ENCODE measurements at places on chromosomes 3 and 15.

GRCh38 chr3:54888873-54889272, 39.0 kb downstream of the LRTM1 start:
- no peak for DNase-seq

- DNase-seq = no peak
Measured at GRCh38 chr15:45616901-45617323, 17.9 kb upstream of the SQOR start.

DNA sequence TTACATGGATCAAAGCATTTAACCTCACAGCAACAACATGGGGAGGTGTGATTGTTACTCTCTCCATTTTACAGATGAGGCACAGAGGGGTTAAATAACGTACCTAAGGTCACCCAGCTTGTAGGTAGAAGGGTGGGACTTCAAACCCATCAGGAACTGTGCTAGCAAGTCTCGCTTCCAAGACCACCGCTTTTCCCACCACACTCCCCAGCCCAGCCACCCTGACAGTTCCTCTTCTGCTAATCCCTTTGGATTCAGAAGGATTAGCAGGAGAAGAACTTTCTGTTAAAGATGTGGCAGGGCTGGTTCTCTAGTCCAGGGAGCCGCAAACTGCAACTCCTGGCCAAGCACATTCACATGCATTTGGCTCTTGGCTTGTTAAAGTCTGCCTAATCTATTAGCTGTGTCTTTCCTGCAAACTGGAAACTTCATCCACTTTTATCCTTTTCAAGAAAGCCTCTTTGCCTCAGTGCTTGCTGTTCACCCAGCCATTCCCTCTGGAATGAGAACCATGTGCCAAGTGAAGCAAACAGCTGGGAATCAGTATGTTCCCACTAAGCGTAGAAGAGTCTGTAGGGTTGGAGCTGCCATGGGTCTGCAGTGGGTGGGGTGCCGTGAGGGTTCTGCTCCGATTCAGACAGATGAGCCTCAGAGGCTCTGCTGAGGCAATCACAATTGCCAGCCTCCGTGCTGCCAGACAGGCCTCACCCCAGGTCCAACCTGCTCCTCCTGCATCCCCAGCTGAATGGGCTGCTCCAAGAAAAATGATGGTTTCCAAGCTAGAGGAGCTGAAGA, 44.6 kb downstream of the POMGNT2 start:
- no peak for DNase-seq

GRCh38 chr15:57591237-57591821, 375 bp upstream of the MYZAP start:
- DNase-seq = no peak

- no peak for DNase-seq
Measured at GRCh38 chr3:8617921-8618320, 26.7 kb downstream of the SSUH2 start.

DNA sequence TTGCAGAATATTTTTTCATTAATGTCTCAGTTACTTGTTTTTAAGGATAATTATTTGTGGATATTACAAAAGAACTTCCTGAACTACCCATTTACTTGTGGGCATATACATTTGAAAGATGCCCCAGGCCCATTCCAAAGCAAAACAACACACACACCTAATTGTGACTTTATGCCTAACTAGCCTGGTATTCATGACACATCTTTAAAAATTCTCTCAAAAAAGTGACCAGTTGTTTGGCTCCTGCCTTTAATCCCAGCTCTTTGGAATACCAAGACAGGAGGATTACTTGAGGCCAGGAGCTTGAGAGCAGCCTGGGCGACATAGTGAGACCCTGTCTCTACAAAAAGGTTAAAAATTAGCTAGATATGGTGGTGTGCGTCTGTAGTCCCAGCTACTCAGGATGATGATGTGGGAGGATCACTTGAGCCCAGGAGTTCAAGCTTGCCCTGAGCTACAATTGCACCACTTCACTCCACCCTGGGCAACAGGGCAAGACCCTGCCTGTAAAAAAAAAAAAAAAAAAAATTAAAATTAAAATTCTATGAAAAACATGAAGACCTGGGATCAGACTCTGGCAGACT, 51.7 kb upstream of the SLC4A7 start:
- DNase-seq = no peak

DNA sequence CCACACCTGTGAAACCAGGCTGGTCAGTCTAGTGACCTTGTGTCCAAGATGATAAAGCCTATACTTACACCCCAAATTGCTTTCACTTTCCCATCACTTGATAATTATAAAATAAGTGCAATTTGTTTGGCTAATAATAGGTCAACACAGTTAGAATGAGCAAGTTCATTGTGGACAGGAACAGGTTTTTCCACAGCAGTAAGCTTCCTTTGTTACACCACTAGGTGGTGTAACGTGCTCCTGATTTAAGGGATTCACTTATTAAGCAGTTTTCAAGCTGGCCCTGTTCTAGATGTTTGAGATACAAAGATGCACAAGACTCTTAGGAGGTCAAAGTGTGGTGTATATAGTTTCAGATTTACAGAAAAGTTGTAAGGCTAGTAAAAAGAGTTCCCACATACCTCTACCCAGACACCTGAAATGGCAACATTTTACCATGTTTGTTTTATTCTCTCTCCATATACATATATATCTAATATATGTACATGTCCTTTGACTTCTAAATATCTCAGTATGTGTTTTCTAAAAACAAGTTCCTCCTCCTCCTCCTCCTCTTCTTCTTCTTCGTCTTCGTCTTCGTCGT, 6.8 kb upstream of the MFSD1 start:
- DNase-seq = no peak

DNA sequence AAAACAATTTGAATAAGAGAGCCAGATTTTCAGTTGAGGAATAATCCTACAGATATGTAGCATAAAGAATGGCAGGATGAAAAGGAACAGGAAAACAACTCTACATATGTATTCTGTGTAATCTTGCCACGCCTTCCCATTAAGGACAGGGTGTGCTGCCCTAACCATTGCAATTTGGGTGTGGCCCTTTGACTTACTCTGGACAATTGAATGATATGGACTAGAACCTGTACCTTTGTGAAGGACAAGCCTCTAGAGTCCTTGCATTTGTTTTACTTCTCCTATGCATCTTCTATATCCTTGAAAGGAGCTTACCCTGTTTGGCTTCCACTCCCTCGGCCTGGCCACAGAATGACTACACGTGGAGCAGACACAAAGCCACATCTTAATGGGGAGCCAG, 1261.6 kb upstream of the GBE1 start:
- DNase-seq = no peak

GRCh38 chr3:178486903-178487302, 49.3 kb upstream of the KCNMB2 start:
- no peak for DNase-seq

DNA sequence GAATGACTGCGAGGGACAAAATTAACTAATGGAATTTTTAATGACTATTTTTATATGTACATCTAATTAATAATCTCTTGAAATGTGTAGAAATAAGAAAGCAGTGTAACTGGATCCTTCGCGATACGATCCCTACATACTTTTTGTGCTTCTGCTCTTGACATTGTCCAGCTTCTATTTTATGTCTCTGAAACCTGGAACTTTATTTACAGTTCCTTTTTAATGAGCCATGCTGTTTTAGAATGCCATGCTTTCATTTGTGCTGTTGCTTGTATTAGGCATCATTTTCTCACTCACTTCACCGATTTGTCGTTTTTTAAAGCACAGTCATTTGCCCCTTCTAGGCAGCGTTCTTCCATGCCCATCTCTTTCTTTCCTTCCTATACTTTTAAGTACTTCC, 301.3 kb downstream of the EDEM1 start:
- DNase-seq = no peak

DNA sequence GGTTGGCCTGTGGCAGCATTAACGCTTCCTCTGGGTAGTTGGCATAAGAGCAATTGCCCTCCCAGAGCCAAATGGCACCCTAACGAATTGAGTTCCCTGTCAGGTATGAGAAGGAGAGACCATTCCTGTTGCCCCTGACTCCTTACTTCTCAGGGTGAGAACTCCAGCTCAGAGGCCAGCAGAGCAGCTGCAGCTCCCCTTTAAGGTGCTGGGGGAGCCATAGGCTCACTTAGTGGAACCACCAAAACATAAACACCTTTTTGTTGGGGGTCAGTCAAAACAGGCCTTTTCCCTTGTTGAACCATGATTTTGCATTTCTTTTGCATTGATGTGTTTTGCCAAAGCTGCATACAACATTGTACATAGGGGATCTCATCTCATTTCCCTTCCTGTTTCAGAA, 28.1 kb upstream of the LHFPL4 start:
- DNase-seq = no peak

GRCh38 chr3:64344721-64345207, 119.5 kb upstream of the PRICKLE2 start:
- DNase-seq = no peak

GRCh38 chr15:42482701-42483100, 8.2 kb downstream of the ZNF106 start:
- DNase-seq = no peak

- DNase-seq = no peak
Measured at GRCh38 chr3:120497818-120498217, 47.0 kb upstream of the FSTL1 start.

GRCh38 chr3:188822411-188822810, 349.4 kb upstream of the TPRG1 start:
- DNase-seq = no peak

- no peak for DNase-seq
Measured at GRCh38 chr3:125280668-125281361, 68.3 kb upstream of the SLC12A8 start.

DNA sequence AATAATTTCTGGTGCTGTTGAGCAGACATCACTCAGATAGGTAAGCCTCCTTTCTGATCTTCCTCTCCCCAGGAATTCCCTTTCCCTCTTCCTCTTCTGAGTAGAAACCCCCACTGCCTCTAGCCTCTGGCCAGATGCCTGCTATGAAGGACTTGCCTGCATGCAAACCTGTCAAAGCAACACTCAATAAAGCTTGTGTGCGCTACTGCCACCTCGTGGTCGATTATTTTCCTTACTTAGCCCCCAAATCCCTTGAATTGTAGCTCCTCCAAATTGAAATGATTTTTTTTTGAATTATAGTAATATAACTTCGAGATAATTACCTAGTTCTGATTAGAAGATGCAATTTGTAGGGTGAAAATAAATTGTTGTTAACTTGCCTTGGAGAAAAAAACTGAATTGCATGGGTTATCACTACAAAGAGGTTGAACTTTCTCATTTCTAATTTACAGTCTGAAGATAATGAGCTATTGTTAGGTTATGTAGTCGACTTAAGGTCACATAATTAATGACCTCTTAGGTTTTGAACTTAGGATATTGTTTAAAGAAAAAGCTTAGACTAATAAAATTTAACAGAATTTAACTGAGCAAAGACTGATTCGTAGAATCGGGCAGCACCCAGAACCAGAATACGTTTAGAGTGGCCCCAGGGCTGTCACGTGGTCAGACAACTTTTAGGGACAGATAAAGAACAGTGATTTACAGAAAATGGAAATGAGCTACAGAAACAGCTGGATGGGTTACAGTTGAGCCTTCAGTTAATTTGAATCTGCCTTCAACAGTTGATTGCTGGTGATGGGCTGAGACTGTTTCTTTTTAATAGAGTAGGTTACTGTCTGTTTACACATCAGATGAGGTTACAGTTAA, 269.3 kb downstream of the ARPP21 start:
- peak; percentile 12 for DNase-seq

- no peak for DNase-seq
Measured at GRCh38 chr15:48625126-48625525, 20.4 kb downstream of the FBN1 start.

GRCh38 chr15:33149919-33150318, 44.6 kb downstream of the FMN1 start:
- DNase-seq = no peak

DNA sequence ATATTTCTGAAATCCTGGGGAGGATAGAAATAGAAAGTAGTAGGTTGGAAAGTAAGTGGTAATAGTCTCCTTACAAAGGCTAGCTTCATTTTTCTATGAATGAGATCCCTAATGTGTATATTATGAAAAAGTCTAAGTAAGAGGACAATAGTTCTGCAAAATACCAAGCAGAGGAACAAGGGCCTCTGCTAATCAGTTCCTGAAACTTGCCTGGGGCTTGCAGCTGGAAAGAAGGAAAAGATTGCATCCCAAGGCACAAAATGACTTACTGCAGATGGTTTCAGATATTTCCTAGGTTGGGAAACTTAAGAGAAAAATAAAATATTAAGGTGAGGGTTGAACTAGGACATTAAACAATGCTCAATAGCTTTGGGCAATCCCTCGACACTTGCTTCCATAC, 293.6 kb downstream of the GAP43 start:
- DNase-seq = no peak

- no peak for DNase-seq
Measured at GRCh38 chr3:72969766-72970165, 26.8 kb upstream of the PPP4R2 start.

- no peak for DNase-seq
Measured at GRCh38 chr15:62051166-62051565, 9.1 kb downstream of the VPS13C start.

- DNase-seq = no peak
Measured at GRCh38 chr3:123337948-123338619, 110.8 kb downstream of the ADCY5 start.

DNA sequence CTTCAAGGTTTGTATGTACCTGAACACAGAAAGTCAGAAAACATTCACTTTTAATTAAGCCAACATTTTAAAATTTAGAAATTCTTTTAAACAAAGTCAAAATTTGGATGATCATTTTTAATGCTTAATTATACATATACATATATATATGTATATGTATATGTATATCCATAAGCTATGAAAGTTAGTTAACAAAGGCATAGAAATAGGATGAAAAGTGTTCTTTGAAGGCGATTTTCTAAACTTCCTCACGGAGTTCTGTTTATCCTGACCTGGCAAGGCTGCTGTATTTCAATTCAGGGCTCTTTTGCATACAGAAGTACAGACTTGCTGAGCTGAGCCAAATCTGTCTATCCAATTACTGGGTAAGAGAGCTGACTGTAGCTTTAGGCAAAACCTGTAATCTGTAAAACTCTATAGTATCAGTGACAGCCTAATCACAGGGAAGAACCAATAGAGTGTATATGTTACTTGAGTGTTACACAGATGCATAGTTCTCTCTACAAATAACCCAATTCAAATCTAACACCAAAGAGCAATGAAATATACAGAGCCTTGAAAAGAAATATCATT, 32.1 kb upstream of the THRB start:
- DNase-seq = no peak

GRCh38 chr3:131501949-131502348, 822 bp downstream of the MRPL3 start:
- peak; percentile 23 for DNase-seq

GRCh38 chr3:36461597-36461996, 81.3 kb downstream of the STAC start:
- DNase-seq = no peak

- no peak for DNase-seq
Measured at GRCh38 chr3:183008303-183008702, 28.0 kb upstream of the DCUN1D1 start.

GRCh38 chr3:155196131-155197021, 97.1 kb downstream of the STRIT1 start:
- DNase-seq = no peak

Measured in GM13977 (cell line).